ENCODE measurements at places on chromosomes 12 and 14.
A peak's percentile ranks its signal among the peaks of the same experiment; 100 is the strongest.

GRCh38 chr12:131239384-131240094 is 285.8 kb downstream of the ADGRD1 start:
- no peak for DNase-seq

- no peak for DNase-seq
Observed at GRCh38 chr12:53481939-53482586, 17.2 kb downstream of the MAP3K12 start.

- no peak for DNase-seq
Observed at GRCh38 chr12:63940310-63941005, 96.0 kb downstream of the SRGAP1 start.

DNA sequence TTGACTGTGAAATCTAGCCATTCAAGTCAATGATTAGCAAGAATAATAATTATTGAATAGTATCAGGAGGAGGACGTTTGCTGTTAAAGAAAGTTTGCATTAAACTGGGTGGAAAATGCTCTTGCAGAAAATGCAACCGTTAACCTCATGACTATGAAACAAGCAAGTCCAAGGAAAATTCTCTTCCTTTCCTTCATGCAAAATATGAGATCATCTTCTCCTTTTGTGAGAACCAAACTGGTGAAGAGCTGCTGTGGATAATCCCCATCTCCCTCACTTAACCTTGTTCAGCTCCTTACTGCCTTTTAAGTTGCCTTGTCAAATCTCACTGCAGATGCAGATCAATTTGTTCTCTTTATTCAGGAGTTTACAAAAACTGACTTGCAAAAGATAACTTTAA is 142.5 kb downstream of the BCAT1 start:
- DNase-seq, result no peak

DNA sequence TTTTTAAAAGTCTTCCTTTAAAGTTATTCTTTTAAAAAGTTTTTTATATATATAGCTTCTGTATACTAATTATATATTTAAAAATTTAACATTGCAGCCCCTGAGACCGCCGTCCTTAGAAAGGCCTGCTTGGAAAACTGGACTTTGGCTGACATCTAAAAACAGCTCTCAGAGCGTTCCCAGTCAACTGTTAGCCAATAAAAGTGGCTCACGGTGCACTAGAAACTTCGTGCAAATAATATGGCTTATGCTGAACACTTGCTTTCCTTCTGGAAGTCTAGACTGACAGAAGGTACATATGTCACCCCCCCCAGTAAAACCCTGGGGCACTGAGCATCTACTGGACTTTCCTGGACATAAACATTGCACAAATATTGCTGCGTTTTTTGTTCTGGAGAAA is 115.0 kb downstream of the KIF21A start:
- DNase-seq, result no peak

DNA sequence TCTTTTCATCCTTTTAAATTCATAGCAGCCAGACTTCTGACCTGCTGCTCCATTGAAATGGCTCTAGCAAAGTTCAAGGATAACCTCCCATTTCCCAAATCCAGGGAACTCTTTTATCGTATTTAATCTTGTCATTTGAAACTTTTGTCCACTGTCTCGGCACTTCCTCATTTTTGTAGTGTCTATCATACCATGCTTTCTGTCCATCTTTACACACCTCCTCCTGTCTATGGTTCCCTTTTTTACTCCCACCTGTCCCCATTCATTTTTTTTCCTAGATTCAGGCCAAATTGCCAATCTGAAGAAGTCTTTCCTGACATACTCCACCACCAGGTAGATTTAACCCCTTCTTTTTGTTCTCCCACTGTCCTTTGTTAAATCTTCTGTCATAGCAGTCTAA is 31.0 kb downstream of the NFYB start:
- DNase-seq, result no peak

DNA sequence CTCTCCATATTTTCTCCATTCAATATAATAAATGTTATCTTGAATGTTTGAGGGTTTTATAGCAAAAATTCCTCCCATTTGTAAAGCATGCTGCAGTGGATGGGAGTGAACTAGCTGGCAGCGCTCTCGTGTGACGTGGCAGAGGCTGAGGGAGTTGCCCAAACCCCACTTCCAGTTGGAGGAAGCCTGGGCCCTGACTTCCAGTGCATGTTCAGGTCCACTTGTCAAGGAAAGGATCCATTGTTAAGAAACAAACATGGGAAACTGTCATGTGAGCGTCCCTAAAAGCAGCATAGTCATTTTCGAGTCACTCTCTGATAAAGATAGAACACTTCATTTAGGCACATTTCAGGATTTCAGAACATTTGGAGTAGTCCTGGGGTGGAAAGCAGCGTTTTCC is 116.6 kb downstream of the SLC25A47 start:
- DNase-seq, result no peak

DNA sequence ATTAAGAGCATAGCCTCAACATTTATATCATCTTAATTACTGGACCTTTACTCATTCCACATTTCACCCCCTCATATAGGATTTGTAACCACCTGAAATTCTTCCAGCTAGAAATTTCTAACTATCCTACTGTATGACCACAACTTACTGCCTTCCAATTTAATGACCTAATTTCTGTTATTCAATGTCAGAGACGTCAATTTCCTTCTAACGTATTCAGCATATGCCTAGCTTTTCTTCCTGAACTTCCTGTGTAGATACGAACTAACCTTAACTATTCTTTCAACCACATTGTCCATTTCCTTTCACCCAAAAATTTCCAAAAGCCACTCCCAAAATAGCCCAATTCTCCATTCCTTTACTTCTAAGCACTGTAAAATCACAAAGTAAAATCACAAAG is 108.0 kb downstream of the EEA1 start:
- DNase-seq, result no peak

- no peak for DNase-seq
Observed at GRCh38 chr14:96614481-96614881, 112.3 kb downstream of the PAPOLA start.

GRCh38 chr12:64840949-64841717 is 16.7 kb downstream of the TBC1D30 start:
- DNase-seq, result no peak

GRCh38 chr14:65223636-65224035 is 121.3 kb upstream of the MAX start:
- DNase-seq, result no peak

- no peak for DNase-seq
Observed at GRCh38 chr12:42910656-42911055, 321.1 kb upstream of the PRICKLE1 start.

- DNase-seq, result no peak
Observed at GRCh38 chr14:72597252-72598233, 296.4 kb downstream of the DPF3 start.

DNA sequence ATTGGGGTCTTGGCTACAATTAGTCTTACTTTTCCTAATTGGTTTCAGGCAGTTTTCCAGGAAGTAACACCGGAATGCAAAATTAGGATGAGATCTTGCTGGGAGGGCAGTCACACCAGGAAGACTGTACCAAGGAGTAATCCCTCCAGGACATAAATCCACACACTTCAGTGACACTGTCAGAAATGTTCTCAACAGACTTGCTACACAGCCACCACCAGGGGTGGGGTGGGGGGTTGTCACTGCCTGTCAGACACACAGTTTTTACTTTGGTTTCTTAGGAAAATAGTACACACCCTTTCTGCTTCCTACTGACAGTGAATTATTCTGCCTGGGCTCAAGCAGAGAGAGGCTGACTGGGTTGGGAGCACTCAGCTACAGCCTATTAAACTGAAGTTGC is 102.9 kb upstream of the CCDC196 start:
- DNase-seq, result no peak

DNA sequence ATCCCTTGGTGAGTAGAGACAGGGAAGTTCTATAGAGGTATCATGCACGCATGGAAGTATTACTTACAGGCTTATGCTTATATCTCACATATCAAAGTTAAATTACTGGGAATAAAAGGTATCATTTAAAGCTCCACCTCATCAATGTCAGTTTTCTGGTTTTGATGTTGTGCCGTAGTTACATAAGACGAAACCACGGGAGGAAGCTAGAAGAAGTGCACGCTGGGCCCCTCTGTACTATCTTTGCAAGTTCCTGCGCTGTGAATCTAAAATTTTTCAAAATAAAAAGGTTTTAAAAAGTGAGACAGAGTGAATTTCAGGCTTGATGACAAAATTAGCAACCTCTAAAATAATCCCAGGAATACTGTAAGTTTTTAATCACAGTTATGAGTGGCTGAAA is 198.1 kb downstream of the ANO2 start:
- no peak for DNase-seq

DNA sequence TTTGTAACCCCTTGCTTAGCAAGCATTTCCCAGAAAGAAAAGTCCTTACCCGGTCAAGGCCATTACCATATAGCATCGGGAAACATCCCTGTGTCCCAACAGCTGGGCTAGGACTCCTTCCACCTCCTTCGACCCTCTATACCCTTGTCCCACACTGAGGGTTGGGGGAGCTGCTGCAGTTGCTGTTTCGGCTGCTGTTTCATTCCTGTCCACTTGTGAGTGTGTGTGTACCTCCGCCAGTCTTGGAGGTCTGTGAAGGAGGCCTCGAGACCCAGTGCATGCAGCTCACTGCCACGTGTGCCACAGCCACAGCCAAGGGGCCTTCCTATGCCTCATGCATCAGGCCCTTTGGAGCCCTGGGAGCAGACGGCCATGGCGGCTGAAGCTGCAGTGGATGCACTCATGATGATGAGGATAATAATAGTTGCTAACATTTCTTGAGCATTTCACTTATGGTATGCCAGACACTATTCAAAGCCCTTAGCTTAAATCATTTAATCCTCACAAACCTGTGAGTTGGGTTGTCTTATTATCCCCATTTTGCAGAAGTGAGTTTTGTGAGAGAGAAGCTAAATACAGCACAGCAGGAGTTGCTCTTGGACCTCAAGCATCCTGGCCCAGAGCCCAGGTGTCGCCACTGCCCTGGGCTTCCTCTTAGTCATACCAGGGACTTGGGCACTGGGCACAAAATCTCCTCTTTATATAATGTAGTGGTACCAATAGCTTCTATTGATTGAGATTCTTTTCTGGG is 156.5 kb downstream of the PRKCH start:
- peak; percentile 79 for DNase-seq
